ENCODE measurements at places on chromosomes 12 and 14.

GRCh38 chr14:39181026-39181692 lies 6.1 kb downstream of the PNN start:
- H3K36me3 ChIP-seq: peaks cover 81% of the 10 kb centered on the region
- no peak overlapping the region for H3K27ac ChIP-seq
- no peak overlapping the region for H3K4me3 ChIP-seq

GRCh38 chr14:89493406-89493805 lies 76.4 kb upstream of the FOXN3 start:
- H3K27me3 ChIP-seq: no peaks in the 10 kb centered on the region
- no peak for DNase-seq
- H3K27ac ChIP-seq: no peak overlapping the region
- H3K36me3 ChIP-seq: no peaks in the 10 kb centered on the region
- no peaks in the 10 kb centered on the region for H3K4me1 ChIP-seq

DNA sequence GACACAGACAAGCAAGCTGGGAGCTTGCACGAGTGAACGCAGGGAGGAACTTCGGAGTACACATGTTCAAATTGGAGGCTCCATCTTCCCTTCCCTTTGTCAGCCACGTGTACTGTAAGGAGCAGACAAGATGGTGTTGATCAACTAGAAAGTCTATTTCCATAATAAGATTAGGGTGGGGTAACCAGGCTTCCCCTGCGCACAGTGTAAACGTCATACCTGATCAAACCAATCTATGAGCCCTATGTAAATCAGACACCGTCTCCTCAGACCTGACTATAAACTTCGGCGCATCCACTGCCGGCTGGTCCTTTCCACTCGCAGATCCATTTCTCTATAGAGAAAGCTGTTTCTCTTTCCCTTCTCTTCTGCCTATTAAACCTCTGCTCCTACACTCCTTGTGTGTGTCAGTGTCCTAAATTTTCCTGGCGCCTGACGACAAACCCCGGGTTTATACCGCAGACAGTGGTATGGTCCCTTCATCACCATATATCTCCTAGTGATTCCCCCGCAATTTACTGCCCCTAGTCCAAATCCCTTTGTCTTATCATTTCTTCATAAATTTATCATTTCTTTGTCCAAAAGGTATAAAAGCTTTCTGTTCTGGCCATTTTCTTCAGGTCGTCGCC lies 7.5 kb upstream of the ETFBKMT start:
- DNase-seq: no peak
- no peak overlapping the region for H3K27ac ChIP-seq
- H3K4me1 ChIP-seq: peaks cover 15% of the 10 kb centered on the region
- no peaks in the 10 kb centered on the region for H3K36me3 ChIP-seq
- no peaks in the 10 kb centered on the region for H3K27me3 ChIP-seq

GRCh38 chr12:53065470-53065869 lies 13.7 kb downstream of the SPRYD3 start:
- H3K27me3 ChIP-seq: no peaks in the 10 kb centered on the region
- H3K36me3 ChIP-seq: peaks cover 30% of the 10 kb centered on the region
- no peak for DNase-seq
- no peaks in the 10 kb centered on the region for H3K4me1 ChIP-seq
- no peak overlapping the region for H3K4me3 ChIP-seq
- no peak overlapping the region for H3K27ac ChIP-seq

DNA sequence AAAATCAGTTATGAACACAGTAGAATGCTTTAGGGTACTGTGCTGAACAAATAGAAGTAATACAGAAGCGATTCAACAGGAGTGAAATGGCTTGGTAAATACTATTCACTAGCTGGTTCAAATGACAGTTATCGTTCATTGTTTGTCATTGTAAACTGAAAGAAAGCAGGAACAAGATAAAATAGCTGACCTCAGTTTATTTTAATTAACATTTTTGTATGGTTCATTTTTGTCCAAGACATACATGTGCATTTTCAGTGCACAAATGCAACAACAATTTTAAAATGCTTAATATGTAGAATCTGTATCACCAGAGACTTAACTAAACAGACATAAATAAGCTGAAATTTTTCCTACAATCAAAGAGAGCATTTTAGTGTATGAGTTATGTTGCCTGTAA lies 49.9 kb downstream of the ALX1 start:
- H3K4me1 ChIP-seq: no peaks in the 10 kb centered on the region
- no peaks in the 10 kb centered on the region for H3K36me3 ChIP-seq
- no peak overlapping the region for H3K4me3 ChIP-seq
- H3K27me3 ChIP-seq: no peaks in the 10 kb centered on the region

GRCh38 chr14:78007160-78007559 lies 163.0 kb upstream of the NRXN3 start:
- no peak for DNase-seq
- no peak overlapping the region for H3K4me3 ChIP-seq
- no peaks in the 10 kb centered on the region for H3K4me1 ChIP-seq
- peaks cover 5% of the 10 kb centered on the region for H3K27me3 ChIP-seq
- no peaks in the 10 kb centered on the region for H3K36me3 ChIP-seq
- no peak overlapping the region for H3K27ac ChIP-seq

- peak overlapping the region; percentile 37 for H3K27ac ChIP-seq
Measured at GRCh38 chr12:75489187-75489586, 8.6 kb downstream of the GLIPR1 start.

DNA sequence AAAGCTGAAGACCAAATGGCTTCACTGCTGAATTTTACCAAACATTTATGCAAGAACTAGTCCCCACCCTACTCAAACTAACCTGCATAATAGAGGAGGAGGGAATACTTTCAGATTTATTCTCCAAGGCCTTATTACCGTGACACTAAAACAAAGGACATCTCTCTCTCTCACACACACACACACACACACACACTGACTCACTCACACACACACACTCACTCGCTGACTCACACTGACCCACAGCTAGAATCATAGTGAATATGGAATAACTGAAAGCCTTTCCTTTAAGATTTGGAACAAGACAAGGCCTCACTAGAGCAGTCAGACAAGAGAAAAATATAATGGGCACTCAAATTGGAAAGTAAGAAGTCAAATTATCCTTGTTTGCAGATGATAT lies 1014.1 kb downstream of the TMTC2 start:
- H3K27me3 ChIP-seq: no peaks in the 10 kb centered on the region
- no peak for DNase-seq
- H3K4me3 ChIP-seq: no peak overlapping the region
- H3K4me1 ChIP-seq: no peaks in the 10 kb centered on the region

GRCh38 chr14:70962935-70963334 lies 55.7 kb downstream of the PCNX1 start:
- DNase-seq: no peak
- H3K27ac ChIP-seq: no peak overlapping the region
- no peaks in the 10 kb centered on the region for H3K27me3 ChIP-seq
- H3K4me1 ChIP-seq: no peaks in the 10 kb centered on the region
- H3K36me3 ChIP-seq: peaks cover 39% of the 10 kb centered on the region
- H3K4me3 ChIP-seq: no peak overlapping the region

- no peak overlapping the region for H3K27ac ChIP-seq
- no peaks in the 10 kb centered on the region for H3K27me3 ChIP-seq
- DNase-seq: no peak
Measured at GRCh38 chr12:25755971-25756260, 202.6 kb upstream of the RASSF8 start.

DNA sequence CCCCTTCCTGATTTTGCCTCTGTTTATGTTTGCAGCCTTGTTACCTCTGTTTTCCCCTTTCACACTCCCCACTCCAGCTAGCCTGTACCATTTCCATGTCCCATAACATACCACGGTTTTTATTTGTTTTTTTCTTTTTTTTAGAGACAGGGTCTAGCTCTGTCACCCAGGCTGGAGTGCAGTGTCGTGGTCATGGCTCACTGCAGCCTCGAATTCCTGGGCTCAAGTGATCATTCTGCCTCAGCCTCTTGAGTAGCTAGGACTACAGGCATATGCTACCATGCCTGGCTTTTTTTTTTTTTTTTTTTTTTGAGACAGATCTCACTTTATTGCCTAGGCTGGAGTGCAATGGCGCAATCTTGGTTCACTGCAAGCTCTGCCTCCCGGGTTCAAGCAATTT lies 18.4 kb upstream of the SAMD4A start:
- H3K27me3 ChIP-seq: no peaks in the 10 kb centered on the region
- no peaks in the 10 kb centered on the region for H3K4me1 ChIP-seq
- H3K36me3 ChIP-seq: no peaks in the 10 kb centered on the region
- no peak overlapping the region for H3K27ac ChIP-seq
- H3K4me3 ChIP-seq: no peak overlapping the region

Measured in DND-41 (cell line).